ENCODE measurements at places on chromosomes 16 and 17.

DNA sequence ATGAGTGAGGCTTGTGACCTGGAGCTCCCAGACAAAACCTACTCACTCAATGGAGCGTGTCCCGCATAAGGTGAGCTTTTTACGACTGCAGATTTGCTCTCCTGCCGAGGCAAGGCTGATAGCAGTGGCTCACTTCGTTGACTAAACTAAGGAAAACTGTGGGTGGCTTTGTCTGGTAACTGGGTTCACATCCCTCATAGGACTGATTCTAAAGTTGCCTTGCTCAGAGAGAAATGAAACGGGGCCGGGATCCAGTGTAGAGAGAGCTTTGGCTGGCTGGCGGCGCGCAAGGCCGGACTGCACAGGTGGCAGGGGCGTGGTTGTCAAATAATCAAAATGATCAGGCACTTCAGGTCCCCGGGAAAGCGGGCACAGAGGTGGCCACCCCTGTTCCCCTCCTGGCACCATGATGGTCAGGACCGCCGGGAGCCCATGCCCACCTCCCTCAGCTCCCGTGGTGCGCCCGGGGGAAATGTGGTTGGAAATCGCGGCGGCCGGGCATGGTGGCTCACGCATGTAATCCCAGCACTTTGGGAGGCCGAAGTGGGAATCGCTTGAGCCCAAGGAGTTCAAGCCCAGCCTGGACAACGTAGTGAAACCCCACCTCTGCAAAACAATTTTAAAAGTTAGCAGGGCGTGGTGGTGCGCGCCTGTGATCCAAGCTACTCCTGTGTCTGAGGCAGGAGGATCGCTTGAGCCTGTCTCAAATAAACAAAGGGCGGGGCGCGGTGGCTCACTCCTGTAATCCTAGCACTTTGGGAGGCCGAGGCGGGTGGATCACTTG is 26.6 kb upstream of the OR1F1 start:
- DNase-seq = no peak

- DNase-seq = no peak
These were observed 4.9 kb downstream of the RUNDC1 start for GRCh38 chr17:42985225-42985624.

DNA sequence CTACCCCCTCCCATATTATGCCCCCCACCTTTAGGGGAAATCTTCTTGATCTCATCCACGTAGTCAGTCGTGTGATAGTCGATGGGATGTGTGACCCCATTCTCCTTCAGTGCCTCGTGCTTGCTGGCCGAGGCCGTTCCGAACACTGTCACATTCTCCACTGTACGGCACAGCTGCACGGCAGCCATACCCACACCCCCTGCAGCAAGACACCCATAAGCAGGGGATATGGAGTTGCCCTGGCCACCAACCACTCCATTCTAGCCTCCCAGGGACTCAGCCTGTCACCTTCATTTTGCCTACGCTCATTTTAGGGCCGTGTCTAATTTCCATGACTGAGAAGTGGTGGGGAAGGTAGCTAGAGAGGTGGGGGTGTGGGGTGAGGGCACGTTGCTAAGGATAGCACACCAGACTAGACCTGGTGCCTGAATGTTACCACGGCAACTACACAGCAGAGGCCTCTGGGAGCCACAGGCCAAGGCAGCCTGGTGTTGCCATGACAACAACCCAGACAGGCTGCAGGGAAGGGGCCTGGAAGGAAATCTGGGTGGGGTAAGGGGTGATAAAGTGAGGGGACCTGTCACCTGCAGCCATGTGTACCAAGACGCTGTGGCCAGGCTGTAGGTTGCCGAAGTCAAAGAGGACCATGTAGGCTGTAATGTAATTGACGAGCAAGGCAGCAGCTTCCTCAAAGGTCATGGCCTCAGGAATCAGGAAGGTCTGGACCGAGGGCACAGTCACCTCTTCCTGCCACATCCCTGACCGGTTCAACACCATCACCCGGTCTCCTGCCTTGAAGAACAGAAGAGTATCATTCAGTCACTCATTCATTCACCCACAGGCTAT is 4.0 kb downstream of the VAT1 start:
- no peak for DNase-seq

DNA sequence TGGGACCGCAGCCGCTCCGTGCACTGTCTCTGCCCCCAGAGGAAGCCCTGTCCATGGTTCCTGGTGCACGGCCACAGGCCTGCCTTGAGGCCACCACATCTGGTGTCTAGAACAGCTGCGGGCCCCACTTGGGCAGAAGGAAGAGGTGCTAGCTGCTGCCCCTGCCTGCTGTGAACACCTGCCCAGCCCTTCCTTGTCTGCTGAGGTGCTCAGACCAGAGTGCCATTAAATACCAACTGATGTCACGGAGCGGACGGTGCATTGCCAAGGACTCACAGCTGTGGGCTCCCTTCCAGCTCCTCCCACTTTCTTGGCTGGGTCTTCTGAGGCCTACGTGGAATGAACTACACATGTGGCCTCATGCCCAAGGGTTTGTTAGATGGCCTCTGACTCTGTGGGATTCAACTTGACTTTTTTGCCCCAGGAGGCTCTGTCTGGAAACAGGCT is 146.1 kb downstream of the RAB11FIP4 start:
- no peak for DNase-seq

DNA sequence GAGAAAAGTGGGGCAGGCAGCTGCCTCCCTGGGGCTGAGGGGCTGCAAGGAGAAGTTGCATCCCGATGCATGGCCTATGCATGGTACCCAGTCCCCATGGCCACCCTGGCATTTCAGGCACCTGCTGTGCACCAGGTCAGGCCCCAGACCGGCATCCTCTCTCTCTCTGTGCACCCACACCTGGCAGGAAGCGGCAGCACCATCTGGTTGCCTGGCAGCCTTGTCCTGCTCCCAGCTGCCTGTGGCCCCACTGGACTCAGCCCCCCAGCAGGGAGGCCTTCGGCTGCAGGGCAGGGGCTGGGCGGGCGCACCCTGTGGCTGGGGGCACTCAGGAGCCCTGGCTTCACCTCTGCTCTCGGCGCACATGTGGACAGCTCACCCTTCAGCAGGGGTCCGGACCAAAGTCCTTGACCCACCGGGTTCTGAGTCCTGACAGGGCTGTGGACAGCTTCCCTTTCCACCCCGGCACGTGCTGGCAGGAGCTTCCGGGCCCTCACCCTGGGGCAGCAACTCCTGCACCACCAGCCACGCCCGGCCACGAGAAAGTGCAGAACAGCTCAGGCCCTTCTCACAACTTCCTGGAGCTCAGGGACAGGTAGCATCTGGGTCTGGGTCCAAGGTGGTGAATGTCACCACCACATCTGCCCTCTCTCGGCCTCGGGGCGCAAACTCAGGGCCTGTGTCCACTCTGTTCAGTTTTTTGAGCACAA is 36.7 kb downstream of the CTU2 start:
- DNase-seq = no peak

GRCh38 chr16:85029408-85029784 is 1.8 kb downstream of the KIAA0513 start:
- DNase-seq = peak; percentile 50

- no peak for DNase-seq
These were observed 242.3 kb upstream of the TBX2 start for GRCh38 chr17:61157246-61157886.
